ENCODE measurements at places on chromosomes 1 and 21.

DNA sequence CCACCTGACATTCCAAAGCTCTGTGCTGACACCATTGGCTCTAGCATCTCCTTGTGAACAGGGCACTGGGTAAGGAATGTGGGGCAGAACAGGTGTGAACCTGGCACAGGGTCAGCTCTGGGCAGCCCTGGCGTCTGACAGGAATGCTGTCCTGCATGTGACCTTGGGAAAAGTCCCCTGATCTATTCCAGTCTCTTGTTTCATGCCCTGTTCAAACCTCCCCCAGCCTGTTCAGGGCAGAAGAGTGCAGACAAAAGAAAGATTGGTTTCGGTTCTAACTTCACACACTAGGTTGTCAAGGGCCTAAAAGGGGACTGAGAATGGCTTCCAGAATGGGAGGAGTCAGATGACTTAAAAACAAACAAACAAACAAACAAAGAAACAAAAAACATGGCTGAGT, 27.6 kb upstream of the SDHB start:
- no peak for DNase-seq

- no peak for DNase-seq
Observed at GRCh38 chr21:29074783-29075182, 1.3 kb upstream of the CCT8 start.

DNA sequence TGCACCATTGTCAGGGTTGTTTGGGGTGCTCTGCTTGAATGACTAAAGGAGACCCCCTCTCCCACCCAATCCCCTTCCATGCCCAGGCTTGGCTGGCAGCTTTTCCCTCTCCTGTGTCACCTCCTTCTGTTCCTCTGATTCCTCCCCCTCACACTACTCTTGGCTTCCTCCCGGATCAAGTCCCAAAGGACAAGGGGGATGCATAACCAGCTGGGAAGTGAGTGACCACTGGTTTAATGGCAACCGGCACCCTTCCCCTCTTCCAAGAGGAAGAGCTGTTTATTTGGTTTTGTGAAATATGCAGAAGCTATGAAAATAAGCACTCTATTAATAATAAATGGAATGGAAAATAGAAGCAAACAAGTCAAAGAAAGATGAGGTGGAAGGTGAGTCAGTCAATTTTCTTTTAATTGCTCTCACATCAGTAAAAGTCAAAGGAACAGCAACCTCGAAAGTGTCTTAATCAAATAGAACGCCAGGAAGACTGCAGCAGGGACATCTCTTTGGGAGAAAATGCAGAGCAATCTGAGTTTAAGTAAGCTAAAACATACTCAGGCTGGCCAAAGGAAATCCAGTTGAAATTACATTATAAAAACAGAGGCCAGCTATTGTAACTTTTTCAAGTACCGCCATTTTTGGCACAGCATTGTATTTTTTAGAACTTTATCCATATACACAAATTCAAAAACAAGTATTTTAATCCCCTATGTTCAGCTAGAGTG, 322.5 kb downstream of the SIPA1L2 start:
- no peak for DNase-seq

GRCh38 chr1:37958690-37959089, 11.8 kb upstream of the INPP5B start:
- no peak for DNase-seq

DNA sequence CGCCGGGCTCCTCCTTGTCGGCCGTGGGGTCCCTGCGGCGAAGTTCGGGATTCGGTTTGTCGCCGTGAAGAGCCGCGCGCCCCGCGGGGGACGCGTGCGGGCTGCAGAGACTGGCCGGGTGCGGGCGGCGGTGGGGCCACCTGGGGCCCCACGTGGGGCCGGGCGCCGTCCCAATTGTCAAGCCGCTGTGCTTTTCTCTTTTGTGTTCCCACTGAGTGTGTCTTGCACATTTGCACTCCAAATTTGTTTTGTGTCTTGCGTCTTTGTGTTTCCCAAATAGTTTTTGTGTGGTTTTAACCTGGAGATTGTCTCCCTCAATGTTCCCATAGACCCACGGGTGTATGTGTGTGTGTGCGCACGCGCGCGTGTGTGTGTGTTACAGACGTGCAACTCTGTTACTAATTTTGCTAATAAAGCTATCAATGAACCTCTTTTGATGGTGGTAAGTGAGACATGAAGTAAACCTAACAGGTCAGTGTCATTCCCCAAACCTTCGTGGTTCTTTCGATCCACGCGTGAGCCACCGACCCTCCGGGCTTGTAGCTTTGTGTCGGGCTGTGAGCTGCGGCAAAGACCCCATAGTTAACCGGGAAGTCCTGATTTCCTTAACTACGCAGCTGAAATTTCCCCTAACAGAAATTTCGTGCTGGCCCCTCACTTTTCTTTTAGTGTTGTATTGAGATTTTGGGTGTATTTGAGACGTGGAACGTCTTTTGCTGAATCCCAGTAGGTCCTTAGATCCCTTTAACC, 708 bp downstream of the PRDM2 start:
- DNase-seq = peak; percentile 38

DNA sequence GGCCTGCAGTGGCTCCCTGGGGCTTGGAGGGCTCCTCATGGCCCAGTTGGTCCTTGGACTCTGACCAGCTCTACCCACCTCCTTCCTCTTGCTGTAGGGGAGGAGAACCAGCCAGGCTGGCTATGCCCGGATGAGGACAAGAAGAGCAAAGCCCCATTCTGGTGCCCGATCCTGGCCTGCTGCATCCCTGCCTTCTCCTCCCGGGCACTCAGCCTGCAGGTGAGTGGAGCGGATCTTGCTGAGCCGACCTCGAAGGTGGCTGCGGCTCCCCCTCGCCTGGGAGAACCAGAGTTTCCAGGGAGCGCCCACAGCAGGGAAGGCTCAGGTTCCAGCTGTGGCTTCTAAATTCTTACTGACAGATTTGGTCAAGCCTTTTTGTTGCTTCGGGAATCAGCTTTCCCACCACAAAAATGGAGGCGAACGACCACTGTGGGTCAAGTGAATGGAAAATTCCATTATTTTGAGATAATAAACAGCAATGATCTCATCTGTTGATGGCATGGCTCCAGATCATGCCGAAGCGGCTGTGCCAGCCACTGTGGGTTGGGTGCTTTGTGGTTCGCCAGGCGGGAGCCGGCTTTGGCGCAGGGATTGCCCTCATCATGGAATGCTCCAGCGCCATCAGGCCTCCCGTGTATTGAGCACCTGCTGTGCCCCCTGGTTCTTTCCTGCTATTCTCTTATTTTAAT, 106.5 kb upstream of the ACTL8 start:
- DNase-seq = no peak

GRCh38 chr21:35159881-35160280, 110.8 kb upstream of the RUNX1 start:
- DNase-seq = no peak

- no peak for DNase-seq
Observed at GRCh38 chr1:32047701-32048100, 25.0 kb upstream of the TMEM39B start.

- DNase-seq = peak; percentile 6
Observed at GRCh38 chr1:53893999-53894636, at the start of gene DIO1. Gene DIO1, plus strand, starts transcription at chr1:53894187. Its CDS starts 24 bp downstream, at chr1:53894211.

DNA sequence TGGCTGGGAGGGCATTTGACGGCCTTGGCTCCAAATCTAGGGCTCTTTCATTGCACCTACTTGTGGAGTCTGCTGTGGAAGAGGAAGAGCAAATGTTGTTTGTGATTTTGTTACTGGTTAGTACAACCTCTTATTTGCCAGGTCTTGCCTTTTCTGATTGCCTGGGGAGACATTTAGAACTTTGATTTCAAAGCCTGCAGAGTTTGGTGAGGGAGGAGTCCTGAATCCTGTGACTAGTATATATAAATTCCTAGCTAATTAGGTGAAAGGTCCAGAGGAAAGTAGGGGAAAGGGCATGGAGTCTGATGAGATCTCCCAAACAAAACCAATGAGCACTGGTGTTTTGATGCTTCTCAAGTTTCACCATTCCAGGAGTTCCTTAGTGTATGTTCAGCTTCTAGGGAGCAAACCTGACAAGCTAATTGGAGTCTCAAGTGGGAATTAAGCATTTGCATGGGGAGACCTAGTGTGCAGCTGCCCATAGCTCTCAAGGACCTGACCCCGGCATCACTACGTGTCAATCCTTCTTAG, 5.1 kb upstream of the HMGCS2 start:
- no peak for DNase-seq

GRCh38 chr1:4328402-4329071, 325.9 kb upstream of the AJAP1 start:
- no peak for DNase-seq

DNA sequence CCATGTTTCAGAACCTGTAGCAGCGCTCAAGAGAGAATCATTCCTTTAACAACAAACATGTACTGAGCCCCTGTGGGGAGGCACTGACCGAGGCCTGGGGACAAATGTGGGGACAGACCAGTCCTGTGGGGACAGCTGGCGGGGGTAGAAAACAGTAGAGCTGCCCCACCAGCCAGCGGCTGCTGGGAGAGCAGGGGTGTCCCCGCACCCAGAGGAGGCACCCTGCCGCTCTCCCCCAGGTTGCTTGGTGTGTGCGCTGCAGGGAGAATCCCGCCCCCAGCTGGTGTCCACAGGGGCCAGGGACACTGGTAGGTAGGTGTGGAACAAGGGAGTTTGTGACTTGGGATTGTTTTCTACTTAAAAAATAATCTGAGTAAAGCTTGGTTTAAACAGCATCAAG, 62.1 kb downstream of the ADARB1 start:
- no peak for DNase-seq

DNA sequence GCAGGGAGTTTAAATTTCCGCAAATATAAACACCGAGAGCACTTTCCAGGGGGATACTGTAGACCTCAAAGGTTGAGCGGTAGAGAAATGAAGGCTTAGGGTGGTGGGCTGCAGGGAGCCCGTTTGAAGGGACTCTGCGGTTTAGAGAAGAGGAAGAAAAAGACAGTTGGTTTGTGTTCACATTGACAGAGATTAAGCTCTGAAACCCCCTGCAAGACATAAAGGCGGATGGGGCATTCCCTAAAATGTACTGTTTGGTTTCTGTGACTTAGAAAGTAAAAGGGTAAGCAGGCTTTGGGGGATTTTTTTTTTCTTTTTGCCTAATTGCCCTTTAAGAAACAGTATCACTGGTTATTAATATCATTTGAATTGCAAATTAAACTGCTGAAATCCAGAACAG, 1.3 kb downstream of the KAZN start:
- DNase-seq = no peak

- no peak for DNase-seq
Observed at GRCh38 chr1:91777196-91777595, 108.8 kb downstream of the TGFBR3 start.

- DNase-seq = no peak
Observed at GRCh38 chr1:244919320-244920282, 55.3 kb upstream of the HNRNPU start.

- no peak for DNase-seq
Observed at GRCh38 chr1:93729906-93730305, 48.3 kb upstream of the BCAR3 start.

- DNase-seq = no peak
Observed at GRCh38 chr1:85356130-85356529, 79.7 kb upstream of the BCL10 start.

DNA sequence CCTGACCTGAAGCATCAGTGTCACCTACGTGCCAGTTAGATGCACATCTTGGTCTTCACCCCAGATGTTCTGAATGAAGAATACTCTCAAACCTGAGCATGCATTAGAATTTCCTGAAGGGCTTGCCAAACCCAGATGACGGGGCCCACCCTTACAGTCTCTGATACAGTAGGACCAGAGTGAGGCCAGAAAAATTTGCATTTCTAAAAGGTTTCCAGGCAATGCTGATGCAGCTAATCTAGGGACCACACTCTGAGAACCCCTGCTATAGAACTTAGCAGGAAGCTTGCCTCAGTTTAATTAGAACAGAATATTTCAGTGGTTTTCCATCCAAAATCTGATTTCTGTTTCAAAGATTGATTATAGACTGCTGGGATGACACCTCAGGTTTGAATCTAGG, 9.9 kb upstream of the CTBS start:
- DNase-seq = no peak

DNA sequence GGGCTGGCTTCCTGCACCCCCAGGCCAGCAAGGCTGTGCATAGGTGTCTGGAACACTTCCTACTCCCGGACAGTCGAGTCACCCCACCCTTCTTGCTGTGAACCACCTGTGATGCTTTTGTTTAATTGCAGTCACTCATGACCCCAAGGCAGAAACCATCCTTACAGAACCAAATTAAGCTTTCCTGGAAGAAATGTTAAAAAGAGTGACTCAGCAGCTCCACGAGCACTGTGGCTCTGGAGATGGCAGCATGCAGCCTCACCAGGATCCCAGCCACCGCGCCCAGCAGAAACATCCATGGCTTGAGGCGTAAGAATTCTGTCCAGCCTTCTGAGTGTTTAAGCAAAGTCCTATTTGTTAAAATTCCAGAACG, 28.8 kb downstream of the SNAP47 start:
- no peak for DNase-seq

GRCh38 chr1:25209516-25209915, 22.8 kb downstream of the SYF2 start:
- DNase-seq = no peak

DNA sequence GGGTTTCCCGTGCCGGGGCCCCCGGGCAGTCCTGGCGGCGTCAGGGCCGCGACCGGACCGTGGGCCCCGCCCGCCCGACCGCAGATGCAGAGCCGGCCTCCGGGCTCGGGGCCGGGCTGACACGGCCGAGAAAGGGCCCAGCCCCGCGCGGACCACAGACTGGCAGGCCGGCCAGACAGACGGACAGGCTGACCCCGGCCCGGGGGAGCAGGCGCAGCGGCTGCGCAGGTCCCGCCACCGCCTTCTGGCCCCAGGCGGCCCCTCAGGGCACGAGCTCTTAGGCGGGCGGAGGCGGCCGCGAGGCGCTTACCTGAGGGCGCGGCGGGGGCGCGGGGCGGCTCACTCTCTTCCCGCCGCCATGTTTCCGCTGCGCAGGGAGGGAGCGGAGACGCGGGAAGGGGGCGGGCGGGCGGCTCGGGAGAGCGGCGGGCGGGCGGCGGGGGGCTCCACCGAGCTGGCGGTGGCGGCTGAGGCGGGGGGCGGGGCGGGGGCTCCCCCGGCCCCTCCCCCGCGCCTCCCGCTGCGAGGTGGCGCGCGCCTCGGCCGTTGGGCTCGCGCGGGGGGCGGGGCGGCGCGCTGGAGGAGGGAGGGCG, at the start of gene SCMH1:
Gene SCMH1, minus strand, starts transcription at position 558 of the 593 bp plus-strand sequence. CDS start 56,173 bp downstream, outside the sequence.
- peak; percentile 48 for DNase-seq

GRCh38 chr1:245742896-245743295, 588.1 kb downstream of the KIF26B start:
- no peak for DNase-seq

GRCh38 chr1:40155910-40156309, 5.3 kb upstream of the RLF start:
- no peak for DNase-seq

DNA sequence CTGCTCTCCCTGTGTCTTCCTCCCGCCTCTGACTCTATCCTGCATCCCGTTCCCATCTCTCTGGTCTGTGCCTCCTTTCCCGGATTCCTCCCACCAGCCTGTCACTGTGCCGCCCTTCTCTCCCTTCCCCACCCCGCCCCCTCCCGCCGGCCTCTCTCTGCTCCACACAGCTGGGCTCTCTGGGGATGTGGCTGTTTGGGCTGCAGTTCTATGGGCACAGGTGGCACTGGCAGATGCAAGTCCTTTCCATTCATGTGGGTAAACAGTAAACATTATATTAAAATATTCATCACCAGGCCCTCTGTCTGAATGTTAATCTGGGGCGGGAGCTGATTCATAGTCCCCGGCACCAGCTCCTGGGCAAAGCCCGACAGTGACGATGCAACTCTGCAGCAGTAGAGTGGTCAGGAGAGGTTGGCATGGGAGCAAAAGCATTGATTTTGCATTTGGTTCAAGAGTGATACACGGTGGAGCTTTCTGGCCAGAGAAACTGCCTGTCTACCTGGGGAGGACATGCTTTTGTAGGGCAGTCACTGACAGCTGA, 249.3 kb downstream of the TNR start:
- no peak for DNase-seq
